ENCODE measurements at places on chromosomes 6 and 20. TPM values are rescaled to one million over a fixed set of nuclear protein-coding genes. Genes with fewer than 3 reads are reported as not detected.

LST1 gene
- total RNA-seq, result 1.2 TPM

SOBP gene
- 42.4 TPM for total RNA-seq

GCLC gene
- 15.9 TPM for total RNA-seq

CDH26 gene
- total RNA-seq, result 0.41 TPM

HTR1E gene
- total RNA-seq, result under 0.01 TPM

MOG gene
- total RNA-seq, result under 0.01 TPM

UNC93A gene
- total RNA-seq, result not detected

FAM229B gene
- 24.1 TPM for total RNA-seq

HSPA1A gene
- total RNA-seq, result 111 TPM

GCNT2 gene
- total RNA-seq, result 19.2 TPM

BPIFB1 gene
- total RNA-seq, result not detected

GFOD1 gene
- total RNA-seq, result 32.2 TPM

HLA-G gene
- total RNA-seq, result not detected

GRCh38 chr20:23493172-23493772 is 2.4 kb downstream of the CST8 start:
- no peak for DNase-seq

GRCh38 chr6:152146385-152146784 is 338.9 kb downstream of the ESR1 start:
- DNase-seq, result no peak

- no peak for DNase-seq
Observed at GRCh38 chr6:29624520-29624961, 8.4 kb downstream of the GABBR1 start.

- no peak for DNase-seq
Observed at GRCh38 chr6:150435832-150436231, 67.0 kb downstream of the IYD start.

DNA sequence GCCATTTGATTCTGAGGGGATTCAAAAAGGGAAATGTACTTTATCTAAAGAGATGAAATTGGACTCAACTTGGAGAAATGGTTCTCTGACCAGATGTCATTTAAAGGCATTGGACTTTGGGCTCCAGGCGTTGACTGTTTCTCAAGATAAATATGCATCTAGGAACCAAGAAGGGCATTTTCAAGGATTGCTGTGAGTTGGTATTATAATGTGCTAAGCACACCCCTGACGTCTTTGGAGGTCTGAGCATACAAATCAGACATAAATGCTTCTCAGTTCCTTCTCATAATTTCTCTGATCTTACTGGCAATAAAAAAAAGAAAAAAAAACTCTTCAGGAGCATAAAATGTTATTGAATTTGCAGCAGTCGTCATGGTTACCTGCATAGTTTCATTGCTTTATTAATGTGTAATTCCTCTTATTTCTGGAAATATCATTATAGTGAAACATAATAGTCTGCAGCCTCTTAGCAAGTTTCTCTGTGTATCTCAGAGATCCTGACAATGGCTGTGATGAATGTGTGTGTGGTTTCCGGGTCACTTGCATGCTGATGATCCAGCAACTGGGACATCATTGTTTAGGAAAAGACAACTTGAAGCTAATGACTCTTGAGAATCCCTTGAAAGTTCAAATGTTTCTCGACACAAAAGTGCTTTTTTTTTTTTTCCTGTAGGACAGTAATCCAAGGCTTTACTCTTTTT is 136.0 kb downstream of the AIG1 start:
- DNase-seq, result no peak

- DNase-seq, result no peak
Observed at GRCh38 chr6:16876201-16876600, 114.9 kb upstream of the ATXN1 start.

GRCh38 chr6:167121335-167121841 is 1.5 kb upstream of the CCR6 start:
- no peak for DNase-seq

- DNase-seq, result no peak
Observed at GRCh38 chr20:64055893-64056638, 6.6 kb upstream of the SOX18 start.

DNA sequence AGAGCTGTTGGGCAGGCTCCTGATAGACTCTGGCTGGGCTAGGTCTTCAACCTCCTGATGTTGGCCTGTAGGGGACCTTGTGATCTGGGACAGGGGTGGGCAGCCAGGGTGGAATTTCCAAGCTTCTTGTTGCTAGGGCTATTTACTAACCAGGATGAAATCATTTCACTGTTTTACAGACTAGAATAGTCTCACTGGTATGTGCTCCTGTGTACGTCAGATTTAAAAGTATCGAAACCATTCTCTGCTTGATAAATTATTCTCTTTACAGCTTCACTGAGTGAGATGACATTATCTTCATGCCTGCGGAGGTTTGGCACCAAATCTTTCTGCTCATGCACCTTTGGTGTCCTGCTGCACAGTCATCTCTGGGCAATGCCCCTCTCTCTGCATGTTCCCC is 10.9 kb downstream of the EDN1 start:
- DNase-seq, result no peak

- no peak for DNase-seq
Observed at GRCh38 chr20:63378626-63379025, 17.5 kb upstream of the CHRNA4 start.

- DNase-seq, result no peak
Observed at GRCh38 chr6:115001731-115002350, 659.0 kb upstream of the HS3ST5 start.

- DNase-seq, result no peak
Observed at GRCh38 chr20:10714236-10714975, 40.6 kb upstream of the JAG1 start.

GRCh38 chr20:48295966-48296421 is 510.7 kb upstream of the SULF2 start:
- DNase-seq, result no peak

DNA sequence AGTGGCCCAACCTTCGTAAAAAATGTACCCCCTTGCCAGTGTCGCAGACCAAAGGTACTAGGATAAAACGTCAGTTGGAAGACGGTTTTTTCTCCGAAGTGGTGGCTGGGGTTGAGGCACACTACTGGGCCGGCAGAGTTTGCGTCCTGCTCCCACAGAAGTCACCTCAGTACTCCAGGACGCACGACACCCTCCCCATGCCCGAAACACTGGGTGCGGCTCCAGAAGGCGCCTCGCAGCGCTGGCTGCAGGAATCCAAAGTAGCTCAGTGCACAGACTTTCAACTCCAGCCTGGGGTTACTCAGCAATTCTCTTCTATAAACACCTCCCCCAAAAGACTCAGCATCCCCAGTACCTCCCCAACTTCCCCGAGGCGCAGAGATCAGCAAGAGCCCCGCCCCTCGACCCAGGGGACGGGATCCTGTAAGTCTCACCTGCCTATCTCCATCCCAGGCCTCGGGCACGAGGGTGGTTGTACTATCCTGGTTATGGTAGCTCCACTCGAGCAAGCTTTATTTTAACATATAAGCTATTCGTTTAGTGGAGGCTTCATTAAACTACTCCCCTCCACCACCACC is 88.2 kb downstream of the ZFP64 start:
- no peak for DNase-seq

GRCh38 chr6:2558098-2558680 is 192.5 kb downstream of the MYLK4 start:
- DNase-seq, result no peak

- DNase-seq, result no peak
Observed at GRCh38 chr20:59828125-59829053, 105.0 kb downstream of the SYCP2 start.

- DNase-seq, result no peak
Observed at GRCh38 chr6:125985979-125986300, 400 bp upstream of the TRMT11 start.

DNA sequence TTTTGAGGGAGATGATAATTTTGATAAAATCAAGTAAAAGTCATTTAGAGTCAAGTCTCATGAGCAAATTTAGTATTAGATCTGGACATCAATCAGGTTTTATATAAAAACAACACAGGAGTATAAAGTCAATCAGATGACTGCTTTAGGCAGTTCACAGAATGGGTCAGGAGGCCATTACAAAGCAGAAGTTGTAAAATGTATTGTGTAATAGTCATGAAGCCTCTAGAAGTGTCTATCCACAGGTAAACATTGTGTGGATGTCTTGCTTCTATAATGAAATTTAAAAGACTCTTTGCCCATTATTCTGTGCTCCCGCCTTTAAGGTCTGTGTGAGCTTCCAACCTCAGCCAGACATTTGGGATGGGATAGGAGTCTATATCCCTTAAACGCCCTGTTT is 28.8 kb downstream of the MAP7 start:
- no peak for DNase-seq

DNA sequence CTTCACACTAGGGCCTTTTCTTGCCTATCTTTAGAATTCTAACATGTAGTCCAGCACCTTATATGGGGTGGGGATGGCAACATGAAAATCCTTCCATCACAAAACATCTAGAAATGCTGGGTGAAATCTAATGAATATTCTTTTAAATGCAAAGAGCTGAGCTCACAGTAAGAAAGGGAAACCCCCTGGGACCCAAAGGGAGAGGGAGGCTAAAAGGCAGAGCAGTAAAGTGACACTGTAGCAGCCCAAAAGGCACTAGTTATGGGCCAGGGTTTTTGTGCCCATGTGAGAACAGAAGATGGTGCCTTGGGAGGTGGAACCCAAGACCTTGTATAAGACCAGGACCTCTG is 66.7 kb downstream of the TRAM2 start:
- no peak for DNase-seq

- no peak for DNase-seq
Observed at GRCh38 chr6:132020138-132020581, 69.0 kb upstream of the CCN2 start.

- DNase-seq, result no peak
Observed at GRCh38 chr6:158757753-158758090, 61.4 kb downstream of the EZR start.

GRCh38 chr6:111854683-111855082 is 18.6 kb downstream of the FYN start:
- DNase-seq, result no peak

GRCh38 chr6:144246988-144247387 is 38.1 kb upstream of the UTRN start:
- no peak for DNase-seq

- DNase-seq, result no peak
Observed at GRCh38 chr6:132246632-132247270, 154.5 kb downstream of the MOXD1 start.

DNA sequence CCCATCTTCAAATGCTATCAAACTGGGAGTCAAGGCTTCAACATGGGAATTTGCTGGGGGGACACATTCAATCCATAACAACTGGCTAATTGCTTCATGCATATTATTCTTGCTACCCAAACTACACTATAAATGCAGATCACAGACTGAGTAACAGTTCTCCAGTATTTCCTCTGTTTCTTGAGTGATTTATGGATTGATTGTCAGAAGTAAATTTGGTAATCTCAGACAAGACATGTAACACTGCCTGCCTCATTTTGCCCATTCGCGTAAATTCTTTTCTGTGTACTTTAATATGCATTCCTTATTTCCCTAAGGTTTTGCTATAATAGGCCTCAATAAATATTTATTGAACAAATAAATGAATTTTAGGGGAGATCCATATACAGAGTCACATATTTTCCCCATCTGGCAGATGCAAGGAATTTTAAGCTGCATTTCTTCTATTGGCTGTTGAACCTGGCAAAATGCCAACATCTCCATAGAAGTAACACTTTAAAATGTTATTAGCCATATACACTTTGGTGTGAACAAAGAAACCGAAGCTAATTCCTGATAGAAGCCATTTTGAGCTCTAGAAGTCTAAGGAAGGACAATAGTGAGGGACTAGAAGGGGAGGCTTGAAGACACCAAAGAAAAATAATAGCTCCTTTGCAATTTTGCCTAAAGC is 98.2 kb downstream of the QRSL1 start:
- no peak for DNase-seq

DNA sequence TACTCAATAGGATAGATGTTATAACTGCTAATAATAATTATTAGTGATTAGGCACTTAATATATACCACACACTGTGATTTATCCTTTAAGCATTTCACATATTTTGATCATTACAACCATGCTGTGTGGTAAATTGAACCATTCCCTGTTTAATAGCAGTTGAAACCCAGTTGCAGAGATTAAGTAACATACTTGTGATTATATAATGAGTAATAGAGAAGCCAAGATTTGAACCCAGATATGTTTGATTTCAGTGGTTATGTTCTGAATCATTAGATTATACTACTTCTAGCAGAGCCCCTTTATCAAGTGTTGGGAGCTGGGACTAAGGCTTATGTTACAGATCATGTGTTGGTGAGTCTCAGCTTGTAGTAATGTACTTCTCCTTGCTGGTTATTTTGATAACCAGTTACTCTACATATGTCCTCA is 44.1 kb downstream of the STK4 start:
- DNase-seq, result no peak
